ENCODE measurements at places on chromosomes 12 and 14.

DNA sequence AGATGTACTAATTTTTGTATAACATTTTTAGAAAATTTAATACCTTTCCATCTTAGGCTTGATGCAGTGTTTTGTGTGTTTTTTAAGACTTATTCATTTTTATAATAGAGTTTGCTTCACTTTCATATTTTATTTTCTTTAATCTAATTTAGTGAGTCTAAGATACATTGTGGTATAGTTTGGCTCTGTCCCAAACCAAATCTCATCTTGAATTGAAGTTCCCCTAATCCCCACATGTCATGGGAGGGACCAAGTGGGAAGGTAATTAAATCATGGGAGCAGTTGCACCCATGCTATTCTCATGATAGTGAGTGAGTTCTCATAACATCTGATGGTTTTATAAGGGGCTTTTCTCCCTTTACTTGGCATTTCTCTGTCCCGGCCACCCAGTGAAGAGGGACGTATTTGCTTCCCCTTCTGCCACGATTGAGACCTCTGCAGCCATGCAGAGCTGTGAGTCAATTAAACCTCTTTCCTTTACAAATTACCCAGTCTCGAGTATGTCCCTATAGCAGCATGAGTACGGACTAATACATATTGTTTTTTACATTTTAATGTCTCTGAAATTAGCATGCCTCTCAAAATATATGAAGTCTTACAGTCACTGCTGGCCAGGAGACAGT lies 34.9 kb downstream of the GABARAPL1 start:
- DNase-seq, result no peak

DNA sequence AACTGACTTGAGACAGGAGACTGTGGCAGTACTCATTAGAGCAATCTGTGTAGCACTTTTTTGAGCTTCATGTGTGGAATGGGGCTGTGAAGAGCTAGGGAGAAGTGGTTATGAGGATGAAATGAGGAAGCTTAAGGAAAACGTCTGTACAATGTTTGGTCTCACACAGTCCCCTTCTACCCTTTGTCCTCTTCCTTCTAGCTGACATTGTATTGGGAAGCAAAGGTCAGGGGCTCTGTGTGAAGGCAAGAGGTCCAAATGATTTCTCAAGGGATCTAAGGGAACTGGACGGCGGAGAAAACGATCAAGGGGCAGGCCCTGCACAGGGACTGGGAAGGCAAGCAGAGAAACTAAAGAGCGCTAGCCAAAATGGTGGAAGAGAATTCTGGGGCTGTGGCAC lies 13.1 kb upstream of the CIPC start:
- no peak for DNase-seq

GRCh38 chr14:28373721-28374120 lies 392.9 kb upstream of the FOXG1 start:
- DNase-seq, result no peak

DNA sequence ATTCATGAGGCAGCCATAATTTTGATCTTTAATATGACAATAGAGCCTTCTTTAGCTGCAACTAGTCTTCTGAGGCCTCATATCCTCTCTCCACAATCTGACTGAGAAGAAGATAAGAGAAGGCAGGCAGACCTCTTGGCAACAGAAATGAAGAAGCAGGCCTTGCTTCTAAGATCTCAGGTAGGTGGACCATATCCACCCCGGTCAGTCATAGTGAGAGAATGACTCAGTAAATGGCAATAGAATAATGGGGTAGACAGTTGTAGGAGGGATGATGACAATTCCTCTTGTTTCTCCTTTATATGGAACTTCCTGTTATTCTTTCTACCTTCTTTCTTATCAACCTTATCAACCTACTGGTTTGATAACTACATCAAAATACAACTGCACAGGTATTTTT lies 246.7 kb upstream of the G2E3 start:
- DNase-seq, result no peak

- no peak for DNase-seq
Measured at GRCh38 chr14:97536421-97536820, 739.2 kb downstream of the VRK1 start.

- DNase-seq, result no peak
Measured at GRCh38 chr12:104477510-104478390, 21.0 kb downstream of the CHST11 start.

- DNase-seq, result no peak
Measured at GRCh38 chr12:31018790-31019505, 54.7 kb upstream of the DDX11 start.

DNA sequence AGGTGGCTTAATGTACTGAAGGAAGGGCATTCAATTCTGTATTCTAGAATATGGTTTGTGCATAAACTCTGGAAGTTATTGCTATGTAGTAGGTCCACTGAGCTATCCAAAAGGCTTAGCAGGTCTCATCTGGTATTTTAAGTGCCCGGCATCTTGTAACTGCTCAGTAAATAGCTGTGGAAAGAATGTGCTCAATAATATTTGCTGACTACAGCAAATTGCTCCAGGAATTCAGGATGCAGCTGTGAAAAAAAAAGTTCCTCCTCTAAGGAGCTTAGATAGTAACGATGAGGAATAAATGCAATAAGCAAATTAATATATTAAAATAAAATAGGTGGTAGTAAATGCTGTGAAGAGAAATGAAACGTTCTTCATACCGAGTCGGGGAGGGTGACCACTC lies 857.1 kb downstream of the AACS start:
- no peak for DNase-seq

GRCh38 chr12:26286186-26286585 lies 90.8 kb downstream of the SSPN start:
- DNase-seq, result no peak

DNA sequence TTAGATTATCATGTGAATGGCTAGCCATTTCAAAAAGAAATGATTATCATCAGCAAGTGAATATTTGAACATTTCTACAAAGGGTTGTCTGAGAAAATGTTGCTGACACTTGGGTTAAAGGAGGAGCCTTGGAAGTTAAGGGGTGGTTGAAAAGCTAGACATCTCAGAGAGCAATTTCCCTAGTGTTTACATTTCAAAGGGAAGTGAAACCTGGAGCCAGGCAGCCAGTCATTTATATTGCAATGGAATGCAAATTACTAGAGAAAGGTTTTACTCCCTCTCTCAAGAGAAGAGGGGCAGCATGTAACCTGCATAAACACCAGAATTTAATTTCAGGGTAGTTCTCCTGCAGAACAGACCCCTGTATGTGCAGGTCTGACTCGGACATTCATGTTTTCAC lies 279.0 kb downstream of the SLC16A7 start:
- no peak for DNase-seq

GRCh38 chr12:2934371-2934770 lies 24.8 kb upstream of the TEAD4 start:
- DNase-seq, result no peak

- DNase-seq, result no peak
Measured at GRCh38 chr12:29287622-29288021, 93.3 kb downstream of the ERGIC2 start.

DNA sequence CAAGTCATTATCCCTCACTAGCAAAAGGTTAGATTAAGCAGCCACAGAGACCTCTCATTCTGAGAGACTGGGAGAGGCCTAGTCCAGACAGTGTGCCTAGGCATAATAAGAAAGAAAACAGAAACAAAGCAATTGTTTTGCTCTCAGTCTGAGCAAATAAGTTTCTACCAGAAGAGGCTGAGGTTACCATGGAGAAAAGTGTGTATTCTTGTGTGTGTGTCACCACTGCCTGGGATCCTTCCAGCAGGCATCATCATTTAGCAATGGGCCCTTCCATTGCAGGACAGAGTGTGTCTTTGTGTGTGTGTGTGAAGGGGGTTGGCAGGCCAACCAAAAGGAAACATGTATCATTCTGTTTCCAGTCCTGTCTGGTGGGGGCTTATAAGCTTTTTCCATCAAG lies 3.7 kb downstream of the EFS start:
- no peak for DNase-seq

DNA sequence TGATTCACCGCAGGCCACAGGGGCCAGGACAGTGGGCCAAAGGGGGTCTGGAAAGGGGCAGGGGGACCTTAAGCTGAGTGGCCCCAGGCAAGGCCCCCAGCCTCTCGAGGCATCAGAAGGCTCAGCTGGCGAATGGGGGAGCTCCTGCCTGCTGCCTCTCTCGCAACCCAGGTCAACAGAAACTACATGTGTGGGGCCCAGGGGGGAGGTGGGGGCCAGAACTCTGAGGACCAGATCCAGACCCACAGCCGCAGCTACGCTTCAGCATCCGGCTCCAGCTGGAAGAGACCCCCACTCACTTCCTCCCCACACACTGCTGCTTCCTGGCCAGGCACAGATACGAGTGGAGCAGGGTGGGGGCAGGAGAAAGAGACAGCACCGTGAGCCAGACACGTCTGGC lies 46.5 kb downstream of the NCOR2 start:
- DNase-seq, result no peak

- DNase-seq, result no peak
Measured at GRCh38 chr14:36515105-36515593, 4.9 kb downstream of the NKX2-1 start.

- DNase-seq, result peak; percentile 32
Measured at GRCh38 chr12:59823567-59823966, 227.7 kb downstream of the SLC16A7 start.

GRCh38 chr14:79077096-79077495 lies 906.9 kb downstream of the NRXN3 start:
- DNase-seq, result no peak

GRCh38 chr12:113894697-113895096 lies 71.4 kb downstream of the RBM19 start:
- no peak for DNase-seq

DNA sequence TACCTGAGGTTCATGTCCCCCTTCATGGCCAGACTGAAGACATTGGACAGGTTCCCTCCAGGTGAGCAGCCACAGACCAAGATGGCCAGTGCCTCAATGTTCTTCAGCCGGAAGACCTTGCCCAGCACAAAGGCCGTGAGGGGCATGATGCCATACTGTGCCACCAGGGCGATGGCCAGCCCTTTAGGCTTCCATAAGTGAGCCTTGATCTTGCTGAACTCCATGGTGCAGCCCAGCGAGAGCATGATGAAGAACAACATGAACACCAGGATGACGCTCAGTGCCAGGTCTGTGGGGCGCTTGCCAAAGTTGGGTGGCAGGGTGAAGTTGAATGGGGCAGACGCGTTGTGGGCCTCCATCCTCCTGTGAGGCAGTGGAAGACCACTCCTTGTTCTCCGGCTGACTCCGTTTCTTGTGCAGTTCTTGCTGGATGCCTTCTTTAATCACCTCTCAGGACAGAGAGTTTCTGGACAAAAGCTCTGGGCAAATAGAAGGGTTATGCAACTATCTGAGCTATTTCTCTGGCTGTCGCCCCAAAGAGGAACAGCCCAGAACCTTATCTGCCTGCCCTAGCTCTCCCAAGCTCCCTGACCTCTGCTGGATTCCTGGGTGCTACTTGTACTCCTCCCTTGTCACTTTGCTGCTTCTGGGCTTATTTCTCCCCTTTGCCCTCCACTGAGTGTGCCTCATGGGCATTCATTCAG lies at the start of gene SLC10A1:
TSS of gene SLC10A1 (minus strand) at position 445 of the 704 bp plus-strand sequence. CDS start at position 359, 86 bp downstream.
- no peak for DNase-seq

DNA sequence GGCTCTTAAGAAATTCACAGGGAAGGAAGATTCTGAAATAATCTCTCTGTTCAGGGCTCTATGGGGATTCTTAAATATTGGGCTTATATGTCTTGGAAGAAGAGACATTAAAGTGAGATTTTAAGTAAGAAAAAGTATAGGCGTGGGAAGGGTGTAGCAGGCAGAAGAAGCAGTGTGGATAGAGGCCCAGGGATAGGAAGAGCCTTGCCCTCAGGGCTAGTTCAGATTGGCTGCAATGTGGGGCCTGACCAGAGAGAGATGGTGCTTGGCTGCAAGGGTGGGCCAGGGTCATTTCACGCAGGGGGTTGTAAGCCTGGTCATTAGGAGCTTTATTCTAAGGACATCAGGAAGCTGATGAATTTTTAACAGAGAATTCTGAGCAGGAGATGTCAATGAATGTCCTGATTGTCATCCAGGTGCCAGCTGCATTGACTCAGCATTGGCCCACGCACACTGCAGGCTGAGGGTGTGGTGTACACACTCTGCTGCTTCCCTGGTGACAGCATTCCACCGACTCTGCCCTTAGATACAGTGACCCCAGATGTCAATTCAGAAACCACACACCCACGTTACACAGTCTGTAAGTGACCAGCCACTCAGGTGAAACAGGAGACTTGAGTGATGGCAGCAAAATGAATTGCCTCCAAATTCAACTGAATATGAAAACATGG lies 582.5 kb downstream of the NRXN3 start:
- no peak for DNase-seq

GRCh38 chr12:41205070-41205709 lies 17.1 kb downstream of the PDZRN4 start:
- no peak for DNase-seq

- no peak for DNase-seq
Measured at GRCh38 chr12:96263449-96263902, 69.3 kb downstream of the ELK3 start.

GRCh38 chr12:100752841-100753240 lies 41.7 kb upstream of the ANO4 start:
- DNase-seq, result no peak

DNA sequence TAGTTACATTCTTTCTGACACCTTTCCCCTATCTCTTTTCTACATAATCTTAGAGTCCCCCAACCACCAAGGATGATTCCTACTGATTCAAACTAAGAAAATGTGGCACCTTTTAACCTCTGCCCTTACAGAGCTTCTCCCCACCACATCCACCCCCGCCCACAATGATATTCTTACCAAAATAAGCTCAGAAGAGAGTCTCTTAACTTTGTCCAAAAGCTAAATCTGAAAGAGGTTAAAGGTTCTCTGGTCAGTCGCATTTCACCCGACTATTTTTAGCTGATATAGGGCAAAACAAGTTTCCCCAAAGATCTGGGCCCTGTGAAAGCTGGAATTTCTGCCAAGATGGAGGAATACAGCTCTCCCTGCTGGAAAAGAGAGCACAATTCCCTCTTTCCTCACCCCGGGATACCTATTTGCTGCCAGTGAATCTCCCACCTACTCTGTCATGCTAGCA lies 128.6 kb downstream of the ZFP36L1 start:
- peak; percentile 68 for DNase-seq

- no peak for DNase-seq
Measured at GRCh38 chr12:95626854-95627253, 75.6 kb upstream of the USP44 start.

GRCh38 chr14:21084396-21084795 lies 14.1 kb downstream of the ZNF219 start:
- DNase-seq, result no peak

DNA sequence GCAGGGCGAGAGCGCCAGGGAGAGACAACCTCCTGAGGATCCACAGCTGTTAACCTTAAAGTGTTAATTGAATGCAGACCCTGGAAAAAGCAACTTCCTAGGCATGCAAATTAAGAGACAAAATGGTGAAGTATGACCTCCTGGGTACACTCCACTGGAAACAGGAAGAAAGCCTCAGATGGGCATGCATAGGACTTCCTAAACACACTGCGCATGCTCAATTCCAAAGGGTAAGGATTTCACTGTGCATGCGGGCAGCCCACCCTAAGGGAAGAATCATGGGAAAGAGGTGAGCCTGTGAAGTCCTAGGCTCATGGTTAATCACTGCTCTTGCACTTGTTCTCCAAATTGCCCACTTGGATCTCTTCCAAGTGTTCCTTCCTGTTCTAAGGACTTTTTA lies 80.5 kb upstream of the CAPRIN2 start:
- DNase-seq, result no peak

- no peak for DNase-seq
Measured at GRCh38 chr12:13390381-13390861, 193.9 kb downstream of the EMP1 start.

GRCh38 chr12:95200128-95200894 lies 17.0 kb downstream of the FGD6 start:
- DNase-seq, result peak; percentile 28

- no peak for DNase-seq
Measured at GRCh38 chr14:45065540-45065939, 18.4 kb upstream of the PRPF39 start.

GRCh38 chr12:23352670-23353069 lies 596.8 kb downstream of the SOX5 start:
- no peak for DNase-seq

- DNase-seq, result no peak
Measured at GRCh38 chr12:97555547-97556187, 93.1 kb downstream of the RMST start.
